NCI-H510A treated with DMSO at 0.1 percent for 48 hours (cell line): ENCODE measurements at places on chromosomes 2 and 18.

DNA sequence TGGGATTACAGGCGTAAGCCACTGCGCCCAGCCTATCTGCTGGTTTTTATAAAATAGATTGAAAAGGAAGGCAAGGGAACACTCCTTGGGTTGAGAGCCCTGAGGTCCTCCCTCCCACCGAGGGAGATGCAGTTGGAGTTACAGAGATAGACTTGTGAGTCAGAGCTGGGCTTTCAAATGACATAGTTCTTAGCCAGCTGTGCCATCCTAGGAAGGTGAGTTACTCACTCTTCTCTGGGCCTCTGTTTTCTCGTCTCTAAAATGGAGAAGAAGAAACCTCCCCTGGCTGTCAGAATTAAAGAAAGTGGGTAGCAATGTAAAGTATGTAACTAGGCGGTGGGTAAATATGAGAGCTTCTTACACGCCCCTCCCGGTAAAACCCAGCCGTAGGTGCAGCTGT, 2.4 kb downstream of the LRRFIP1 start:
- DNase-seq = no peak

GRCh38 chr2:230430957-230431910, 15.2 kb downstream of the SP100 start:
- DNase-seq = no peak

GRCh38 chr2:223459328-223459939, 142.7 kb downstream of the SCG2 start:
- DNase-seq = peak; percentile 32

DNA sequence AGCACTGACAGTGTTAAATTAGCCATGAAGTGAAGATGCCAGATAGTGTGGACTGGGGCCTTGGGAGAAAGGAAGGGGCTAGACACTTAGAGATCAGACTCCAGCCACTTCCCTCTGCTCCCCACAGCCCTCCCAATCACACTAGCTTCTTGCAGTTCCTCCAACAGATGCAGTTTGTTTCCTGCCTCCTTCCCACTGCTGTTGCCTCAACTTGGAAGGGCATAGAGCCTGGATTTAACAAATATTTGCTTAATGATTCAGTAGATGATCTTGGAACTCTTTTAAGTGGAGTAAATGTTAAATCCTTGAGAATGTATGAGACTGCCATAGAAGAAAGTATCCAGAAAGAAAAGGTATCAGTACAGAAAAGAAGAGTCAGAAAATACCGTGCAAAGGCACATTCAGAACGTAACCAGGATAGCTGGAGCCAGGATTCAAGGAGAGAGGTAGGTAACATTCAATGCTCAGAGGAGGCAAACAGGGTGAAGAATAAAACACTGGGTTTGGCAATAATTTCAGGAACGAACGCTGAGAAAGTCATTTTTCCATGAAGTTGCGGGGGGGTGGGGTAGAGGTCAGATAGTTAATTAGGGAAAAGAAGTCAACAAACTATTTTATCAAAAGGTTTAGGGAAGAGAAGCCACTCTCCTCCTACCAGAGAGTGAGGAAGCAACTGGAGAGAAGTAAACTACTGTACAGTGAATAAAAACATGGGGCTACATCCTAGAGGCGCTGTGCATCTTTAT, 1.3 kb upstream of the BZW1 start:
- DNase-seq = peak; percentile 7

DNA sequence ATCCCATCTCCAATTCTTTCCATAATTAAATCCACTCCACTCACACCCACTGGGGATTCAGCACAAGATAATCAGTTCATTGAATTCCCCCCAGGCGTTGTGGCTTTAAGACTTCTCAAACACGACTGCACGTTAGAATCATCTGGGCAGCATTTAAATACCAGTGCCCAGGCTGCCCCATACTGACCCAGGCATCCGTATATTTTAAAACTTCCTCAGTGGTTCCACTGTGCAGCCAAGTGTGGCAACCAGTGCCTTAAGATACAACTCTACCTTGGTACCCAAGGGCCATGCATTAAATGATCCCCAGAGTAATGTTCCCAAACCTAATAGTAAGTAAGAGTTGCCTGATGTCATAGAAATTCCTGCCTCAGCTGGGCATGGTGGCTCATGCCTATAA, 54.3 kb upstream of the BZW1 start:
- no peak for DNase-seq

DNA sequence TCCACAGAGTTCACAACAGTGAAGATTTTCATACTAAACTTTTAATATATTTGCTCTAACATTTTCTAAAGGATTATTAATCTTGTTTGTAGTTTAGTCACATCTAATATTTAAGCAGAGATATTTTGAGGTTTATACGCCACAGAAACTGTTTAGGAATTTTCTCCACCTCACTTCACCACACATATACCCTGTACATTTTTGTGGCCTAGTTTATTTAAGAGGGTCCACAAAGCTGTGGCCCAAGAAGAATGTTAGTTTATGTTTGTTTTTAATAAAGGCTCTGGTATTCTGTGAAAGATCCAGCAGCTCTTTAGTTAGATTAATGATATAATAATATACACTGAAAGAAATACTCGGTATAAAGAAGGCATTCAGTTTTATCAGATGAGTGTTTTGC, 132.7 kb upstream of the TTC27 start:
- DNase-seq = no peak

DNA sequence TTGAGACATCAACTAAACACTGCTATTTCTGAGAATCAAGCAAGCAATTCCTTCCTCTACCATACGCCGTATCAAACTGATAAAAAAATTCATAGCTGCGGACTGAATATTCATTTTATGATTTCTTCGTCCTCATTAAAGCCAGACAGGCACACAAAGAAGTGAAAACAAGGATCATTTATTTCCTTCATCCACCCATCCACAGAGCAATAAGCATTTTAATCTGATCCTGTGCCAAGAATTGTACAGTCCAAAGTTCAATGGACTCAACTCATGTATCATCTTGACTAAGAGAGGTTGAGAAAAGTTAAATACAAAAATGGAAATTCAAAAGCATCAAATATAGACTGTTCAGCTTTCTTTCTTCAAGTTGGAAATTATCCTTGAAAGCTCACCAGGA, 19.7 kb upstream of the SNTG2 start:
- no peak for DNase-seq

- DNase-seq = no peak
Observed at GRCh38 chr2:144924827-144925226, 404.9 kb upstream of the ZEB2 start.

DNA sequence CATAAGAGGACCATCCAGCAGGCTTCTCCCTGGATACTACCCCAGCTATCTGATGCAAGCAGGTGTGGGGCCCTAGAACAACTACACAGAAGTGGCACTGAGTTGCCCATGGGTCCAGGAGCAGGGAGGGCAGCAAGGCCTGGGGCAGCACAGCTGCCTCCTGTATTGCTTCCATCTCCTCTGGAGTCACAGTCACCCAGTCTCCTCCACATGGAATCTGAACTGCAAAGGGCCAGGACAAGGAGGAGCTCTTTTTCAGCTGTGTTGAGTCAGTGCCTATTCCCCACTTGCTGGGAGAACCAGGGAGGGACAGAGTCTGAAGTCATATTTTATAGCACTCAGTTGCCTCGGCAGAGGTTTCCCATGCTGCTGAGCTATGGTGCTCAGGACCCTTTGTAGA, 67.9 kb upstream of the ALPP start:
- no peak for DNase-seq

DNA sequence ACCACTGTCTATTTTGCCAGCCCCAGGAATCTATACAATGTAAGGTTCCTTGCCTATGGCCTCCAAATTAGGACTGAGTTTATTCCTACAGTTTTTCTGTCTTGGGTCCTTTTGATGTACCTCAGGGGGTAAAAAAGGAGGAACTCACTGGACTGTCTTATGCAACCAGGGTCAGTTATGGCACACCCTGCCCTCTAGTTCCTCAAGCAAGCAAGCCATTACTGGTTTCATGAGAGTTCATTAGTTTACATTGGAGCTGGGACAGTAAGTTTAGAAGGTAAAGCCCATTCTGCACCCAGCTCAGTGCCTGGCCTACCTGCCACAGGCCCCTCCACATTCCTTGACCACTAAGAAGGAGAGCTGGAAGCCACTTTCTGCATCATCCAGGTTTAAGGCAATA, 68.7 kb upstream of the WIPF1 start:
- DNase-seq = no peak

GRCh38 chr18:34528177-34528576, 181.9 kb upstream of the DTNA start:
- no peak for DNase-seq

- no peak for DNase-seq
Observed at GRCh38 chr2:122193622-122194021, 438.2 kb downstream of the TSN start.

- no peak for DNase-seq
Observed at GRCh38 chr18:5058768-5059695, 138.0 kb downstream of the AKAIN1 start.

GRCh38 chr18:51878724-51879123, 461.3 kb upstream of the DCC start:
- no peak for DNase-seq

GRCh38 chr2:20539776-20540586, 93.1 kb downstream of the RHOB start:
- no peak for DNase-seq

DNA sequence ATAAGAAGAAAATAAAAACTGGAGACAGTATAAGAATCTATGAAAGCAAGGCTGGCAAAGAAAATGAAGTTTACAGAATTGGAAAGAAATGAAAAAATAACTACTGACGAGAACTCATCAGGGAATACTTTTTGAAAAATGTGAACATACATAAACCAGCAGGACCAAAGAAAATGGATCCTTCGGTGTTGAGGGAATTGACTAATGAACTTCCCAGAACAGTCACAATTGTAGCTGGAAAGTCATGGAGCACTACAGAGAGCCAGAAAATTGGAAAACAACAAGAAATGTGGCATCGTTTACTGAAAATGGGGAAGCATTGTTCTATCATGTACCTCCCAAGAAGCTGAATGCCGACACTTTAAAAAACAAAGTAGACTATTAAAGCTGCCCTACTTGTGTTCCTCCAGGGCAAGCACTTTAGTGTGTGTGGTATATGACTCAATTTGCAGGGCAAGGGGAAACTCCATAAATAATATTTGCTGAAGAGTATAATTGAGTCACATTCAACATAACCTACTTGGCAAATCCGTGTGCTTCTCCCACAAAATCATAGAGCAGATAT, 1221.6 kb upstream of the NRXN1 start:
- no peak for DNase-seq

DNA sequence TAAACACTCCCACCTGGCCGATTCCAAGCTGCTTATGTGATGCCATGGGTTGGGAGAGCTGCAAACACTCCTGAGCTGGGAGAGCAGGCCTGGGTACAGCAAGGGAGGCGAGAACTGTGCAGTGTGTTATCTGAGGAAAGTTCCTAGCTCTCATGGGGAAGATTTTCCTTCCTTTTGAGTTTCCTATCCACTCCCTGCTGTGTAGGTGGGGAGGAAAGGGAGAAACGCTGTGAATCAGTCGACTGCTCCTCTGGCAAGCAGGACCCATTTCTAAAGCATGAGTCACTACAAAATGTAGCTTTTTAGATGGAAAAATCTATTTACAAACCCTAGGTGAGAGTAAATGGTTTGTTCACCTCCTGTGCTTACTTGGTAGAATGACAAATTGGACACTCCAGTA, 80.4 kb downstream of the SH3RF3 start:
- DNase-seq = no peak

DNA sequence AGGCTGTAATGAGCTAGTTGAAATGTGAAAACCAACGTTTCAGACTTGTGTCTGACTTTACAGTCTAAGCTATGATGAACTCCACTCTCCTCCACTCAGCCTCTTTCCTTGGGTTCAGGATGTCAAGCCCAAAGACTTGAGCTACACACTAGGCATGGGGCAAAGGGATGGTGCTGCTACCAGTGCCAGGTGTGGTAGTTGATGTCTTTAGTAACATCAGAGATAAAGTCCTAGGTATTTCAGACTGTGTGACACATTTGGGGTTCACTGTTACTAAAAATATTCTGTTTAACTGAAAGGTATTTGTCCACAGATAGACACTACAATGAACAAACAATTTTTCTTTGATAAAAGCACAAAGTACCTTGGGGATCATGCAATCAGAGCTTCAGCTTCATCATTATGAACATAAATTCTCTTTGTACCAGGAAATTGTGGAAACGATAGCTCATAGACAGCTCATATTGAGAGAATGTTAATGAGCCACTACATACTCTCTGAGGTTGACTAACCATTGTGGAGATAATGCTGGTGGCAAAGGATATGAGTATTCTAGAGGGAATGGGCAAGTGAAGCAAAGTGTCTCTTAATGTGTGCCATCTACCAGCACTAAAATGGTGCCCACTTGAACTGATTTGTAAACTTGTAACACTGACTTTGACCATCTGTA, 253.7 kb upstream of the THUMPD2 start:
- no peak for DNase-seq

DNA sequence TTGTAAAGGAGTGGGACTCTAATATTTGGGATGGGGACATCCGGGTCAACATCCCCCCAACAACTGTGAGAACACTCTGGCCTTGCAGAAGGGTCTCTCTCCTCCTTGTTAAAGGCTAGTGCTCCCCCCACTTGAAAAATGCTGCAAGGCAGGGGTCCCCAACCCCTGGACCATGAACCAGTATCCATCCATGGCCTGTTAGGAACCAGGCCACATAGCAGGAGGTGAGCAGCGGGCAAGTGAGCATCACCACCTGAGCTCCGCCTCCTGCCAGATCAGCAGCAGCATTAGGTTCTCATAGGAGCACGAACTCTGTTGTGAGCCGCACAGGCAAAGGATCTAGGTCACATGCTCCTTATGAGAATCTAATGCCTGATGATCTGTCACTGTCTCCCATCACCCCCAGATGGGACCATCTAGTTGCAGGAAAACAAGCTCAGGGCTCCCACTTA, 243.9 kb upstream of the ID2 start:
- DNase-seq = no peak

- no peak for DNase-seq
Observed at GRCh38 chr2:73890301-73891092, 2.3 kb upstream of the ACTG2 start.

DNA sequence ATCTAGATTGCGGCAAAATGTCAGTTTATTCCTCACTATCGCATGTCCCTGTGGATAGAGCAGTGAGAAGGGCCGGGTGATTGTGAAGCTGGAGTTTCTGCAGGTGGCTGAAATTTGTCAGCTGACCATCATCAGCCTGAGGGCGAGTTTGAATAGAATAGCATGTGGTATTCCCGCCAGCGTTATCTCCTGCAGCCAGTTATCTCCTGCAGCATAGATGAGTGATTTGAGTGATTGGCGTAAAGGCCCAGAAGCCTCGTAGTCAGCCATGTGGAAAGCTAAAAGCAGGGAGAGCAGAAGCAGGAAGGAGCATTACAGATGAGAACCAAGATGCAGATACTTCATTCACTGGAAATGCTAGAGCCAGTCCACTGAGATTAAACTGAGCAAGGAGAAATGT, 65.5 kb downstream of the CABLES1 start:
- no peak for DNase-seq

DNA sequence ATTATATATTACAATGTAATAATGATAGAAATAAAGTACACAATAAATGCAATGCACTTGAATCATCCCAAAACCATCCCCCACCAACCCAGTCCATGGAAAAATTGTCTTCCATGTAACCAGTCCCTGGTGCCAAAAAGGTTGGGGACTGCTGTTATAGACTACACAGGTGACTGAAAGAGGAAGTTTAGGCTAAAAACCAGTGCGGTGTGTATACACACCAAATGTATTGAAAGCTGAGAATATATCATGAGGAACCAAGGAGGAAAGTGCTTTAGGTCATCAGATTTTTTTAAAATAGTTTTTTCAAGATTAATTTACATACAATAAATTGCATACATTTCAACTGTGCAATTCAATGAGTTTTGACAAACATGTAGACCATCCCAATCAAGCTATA, 20.5 kb upstream of the C1D start:
- no peak for DNase-seq
